K562 (cell line): ENCODE measurements at places on chromosomes 5 and 9.

DNA sequence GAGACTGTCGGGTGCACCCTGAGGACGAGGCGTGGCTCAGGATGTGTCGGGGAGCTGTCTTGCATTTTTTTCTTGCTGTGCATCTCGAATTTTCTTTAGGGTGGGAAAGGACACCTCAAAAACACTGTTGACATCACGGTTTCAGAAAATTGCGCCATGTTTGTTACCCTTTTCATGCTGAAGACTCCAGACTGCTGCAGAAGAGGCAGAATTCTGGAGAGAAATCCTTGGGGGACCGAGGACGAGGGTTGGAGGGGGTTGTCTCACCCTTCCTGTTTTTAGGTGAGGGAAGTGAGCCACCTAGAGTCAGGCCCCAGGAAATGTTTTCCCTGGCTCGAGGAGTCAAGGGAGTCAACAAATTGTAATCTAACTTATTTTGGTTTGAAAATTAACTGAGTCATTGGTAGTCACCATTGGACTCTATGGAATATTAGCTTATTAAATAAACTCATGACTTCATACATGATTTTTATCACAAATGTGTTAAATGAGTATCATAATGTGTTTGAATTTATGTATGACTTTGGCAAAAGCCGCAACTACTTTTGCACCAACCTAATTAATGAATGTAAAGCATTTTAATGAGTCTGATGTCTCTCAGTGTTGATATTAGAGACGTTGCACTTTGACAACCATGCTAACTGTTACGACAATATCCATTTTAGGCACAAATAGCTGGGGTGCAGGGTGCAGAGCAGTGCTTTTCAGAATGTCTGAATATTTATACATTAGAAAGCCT is 724 bp upstream of the LYSMD3 start:
- peak; percentile 81 for DNase-seq

DNA sequence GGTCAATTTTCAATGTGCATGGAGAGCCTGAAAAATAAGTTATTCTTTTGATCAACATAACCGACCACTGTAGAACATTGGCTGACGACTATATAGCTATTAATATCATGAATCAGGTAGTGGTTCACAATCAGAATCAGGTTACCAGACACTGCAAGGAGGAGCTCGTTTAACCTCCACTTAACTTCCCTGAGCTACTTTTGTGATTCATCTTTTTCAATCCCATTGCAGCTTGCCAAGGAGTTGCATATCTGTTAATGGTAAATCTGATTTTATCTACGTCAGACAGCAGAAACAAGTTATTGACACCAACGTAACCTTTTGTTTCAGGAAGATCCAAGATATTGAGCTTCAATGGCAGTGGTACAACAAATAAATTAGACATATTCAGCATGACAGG is 2263.8 kb upstream of the ACO1 start:
- DNase-seq = no peak

- DNase-seq = no peak
These were observed 130.7 kb upstream of the NR3C1 start for GRCh38 chr5:143533978-143534760.

- DNase-seq = no peak
These were observed 240.2 kb downstream of the ARHGAP26 start for GRCh38 chr5:143010351-143010750.

- DNase-seq = no peak
These were observed 127.2 kb downstream of the VPS13A start for GRCh38 chr9:77304543-77304942.
